ENCODE measurements at places on chromosomes 5 and 9.

- DNase-seq = no peak
These were observed 136.5 kb upstream of the ABCA1 start for GRCh38 chr9:105064248-105065097.

DNA sequence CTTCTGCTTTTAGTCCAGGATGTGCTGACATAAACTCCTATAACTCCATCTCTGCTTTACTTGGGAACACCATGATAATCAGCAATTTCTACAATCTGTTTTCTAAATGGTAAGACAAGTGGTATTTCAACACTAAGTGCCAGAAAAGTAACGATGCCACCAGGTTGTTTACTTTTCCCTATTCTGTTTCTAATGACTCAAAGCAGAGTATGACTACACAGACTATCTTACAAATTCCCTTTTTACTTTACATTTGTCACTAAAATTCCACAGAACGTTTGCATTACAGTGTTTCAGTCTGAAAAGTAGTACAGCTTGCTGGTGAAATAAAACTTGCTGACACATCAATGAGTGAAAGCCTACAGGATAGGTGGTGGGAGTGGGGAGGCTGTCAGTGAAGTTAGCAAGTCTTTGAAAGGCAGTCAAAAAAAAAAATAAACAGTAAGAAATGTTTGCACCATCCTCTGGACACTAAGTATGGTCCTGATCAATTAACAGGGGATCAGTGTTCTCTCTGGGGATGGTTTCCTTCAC lies 186.5 kb downstream of the LURAP1L start:
- DNase-seq = no peak

DNA sequence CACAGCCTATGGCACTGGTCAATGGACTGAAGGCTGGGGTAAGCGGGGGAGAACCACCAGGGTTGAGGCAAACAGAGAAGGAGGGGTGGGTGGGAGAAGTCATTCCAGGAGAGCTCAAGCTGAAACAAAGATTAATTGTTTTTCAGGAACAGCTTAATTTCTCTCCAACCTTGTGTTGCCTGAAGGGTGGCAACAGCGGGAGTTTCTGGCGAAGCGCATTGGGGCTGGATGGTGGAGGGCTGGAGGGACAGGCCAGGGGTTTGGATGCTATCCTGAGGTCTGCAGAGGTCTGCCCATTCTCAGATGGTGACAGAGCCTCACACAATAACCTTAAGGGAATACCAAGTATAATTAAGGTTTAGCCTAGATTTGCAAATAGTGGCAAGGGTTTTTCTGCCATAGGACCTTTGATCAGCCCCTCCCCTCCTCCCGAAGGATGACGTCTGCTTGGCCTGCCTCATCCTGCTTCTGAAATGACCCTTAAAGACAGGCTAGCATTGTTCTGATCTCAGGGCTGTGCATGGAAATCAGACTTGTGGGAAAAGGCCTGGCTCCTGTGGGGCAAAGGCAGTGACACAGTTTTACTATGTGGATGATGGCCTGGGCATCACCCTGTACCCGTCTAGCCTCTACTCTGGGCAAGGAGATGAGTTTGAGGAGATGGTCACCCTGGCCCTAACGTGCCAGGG lies 32.7 kb downstream of the PSD2 start:
- no peak for DNase-seq

DNA sequence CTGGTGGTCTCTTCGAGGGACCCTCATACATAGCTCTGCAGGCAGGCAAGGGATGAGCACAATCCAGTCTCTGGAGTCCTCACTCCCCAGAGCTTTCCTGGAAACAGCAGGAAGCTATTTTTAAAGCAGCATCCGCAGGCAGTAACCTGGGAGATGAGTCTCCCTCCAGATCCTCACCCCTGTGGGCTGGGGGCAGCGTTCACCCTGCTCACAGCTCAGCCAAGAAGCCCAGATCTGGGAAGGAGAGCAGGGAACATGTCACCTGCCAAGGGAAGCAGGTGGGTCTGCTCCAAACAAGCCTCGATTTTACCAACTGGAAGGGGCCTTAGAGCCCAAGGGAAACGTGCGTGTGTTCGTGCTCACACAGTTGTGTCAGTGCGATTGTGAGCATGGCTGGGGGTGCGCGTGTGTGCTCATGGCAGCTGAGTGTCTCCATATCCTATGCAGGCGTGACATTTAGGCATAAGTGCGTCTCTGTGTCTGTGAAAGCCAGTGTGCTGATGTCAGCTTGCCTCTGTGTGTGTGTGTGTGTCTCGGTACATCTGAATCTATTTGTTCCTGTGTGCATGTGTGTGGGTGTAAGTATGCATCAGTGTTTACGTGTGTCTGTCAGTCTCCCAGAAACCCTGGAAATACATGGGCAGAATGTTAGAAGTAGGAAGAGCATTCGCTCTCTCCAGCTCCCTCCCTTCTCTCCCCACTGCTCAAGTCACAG lies 40.6 kb upstream of the CPLX2 start:
- DNase-seq = no peak

DNA sequence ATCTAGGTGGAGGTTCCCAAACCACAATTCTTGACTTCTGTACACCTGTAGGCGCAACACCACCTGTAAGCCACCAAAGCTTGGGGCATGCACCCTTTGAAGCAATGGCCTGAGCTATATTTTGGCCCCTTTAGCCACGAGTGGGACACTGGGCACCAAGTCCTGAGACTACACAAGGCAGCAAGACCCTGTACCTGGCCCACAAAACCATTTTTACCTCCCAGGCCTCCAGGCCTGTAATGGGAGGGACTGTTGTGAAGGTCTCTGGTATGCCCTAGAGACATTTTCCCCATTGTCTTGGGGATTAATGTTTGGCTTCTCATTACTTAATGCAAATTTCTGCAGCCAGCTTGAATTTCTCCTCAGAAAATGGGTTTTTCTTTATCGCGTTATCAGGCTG lies 24.6 kb upstream of the FAM151B start:
- DNase-seq = no peak

GRCh38 chr5:123805300-123805699 lies 293.3 kb downstream of the CSNK1G3 start:
- no peak for DNase-seq

- no peak for DNase-seq
These were observed 28.4 kb upstream of the AOPEP start for GRCh38 chr9:94697972-94698581.

DNA sequence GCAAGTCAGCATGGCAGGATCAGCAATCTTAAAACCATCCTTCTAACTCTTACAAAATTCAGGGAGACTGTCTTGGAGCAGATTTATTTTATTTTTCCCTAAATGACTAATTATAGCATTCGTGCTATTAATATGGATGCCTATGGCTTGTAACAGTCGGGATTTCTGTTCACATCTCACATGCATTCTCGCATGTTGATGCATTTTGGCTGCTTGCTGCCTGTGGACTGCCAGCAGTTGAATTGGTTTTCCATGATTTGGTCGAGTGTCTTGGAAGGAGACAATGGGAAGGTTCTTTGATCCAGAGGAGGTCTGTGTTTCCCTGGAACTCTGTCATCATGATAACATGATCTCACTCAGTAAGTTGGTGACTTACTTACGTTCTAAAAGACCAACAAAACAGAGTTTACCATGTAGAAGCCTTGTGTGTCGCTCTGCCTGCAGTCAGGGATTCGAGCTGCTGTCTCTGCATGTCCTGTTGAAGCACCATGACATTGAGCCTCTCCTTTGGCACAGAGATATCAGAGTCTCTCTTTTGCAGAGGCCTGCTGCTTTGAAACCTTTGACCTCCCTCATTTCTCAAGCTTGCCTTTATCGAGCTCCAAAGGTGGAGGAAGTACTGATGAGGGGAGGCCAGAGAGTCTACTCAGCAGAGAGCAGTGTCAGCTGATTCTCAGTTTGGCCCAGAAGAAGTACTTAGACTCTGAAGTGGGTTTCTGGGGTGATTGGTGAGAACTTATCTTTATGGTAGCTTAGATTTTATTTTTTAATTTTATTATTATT lies 82.4 kb downstream of the ARHGAP26 start:
- DNase-seq = no peak

DNA sequence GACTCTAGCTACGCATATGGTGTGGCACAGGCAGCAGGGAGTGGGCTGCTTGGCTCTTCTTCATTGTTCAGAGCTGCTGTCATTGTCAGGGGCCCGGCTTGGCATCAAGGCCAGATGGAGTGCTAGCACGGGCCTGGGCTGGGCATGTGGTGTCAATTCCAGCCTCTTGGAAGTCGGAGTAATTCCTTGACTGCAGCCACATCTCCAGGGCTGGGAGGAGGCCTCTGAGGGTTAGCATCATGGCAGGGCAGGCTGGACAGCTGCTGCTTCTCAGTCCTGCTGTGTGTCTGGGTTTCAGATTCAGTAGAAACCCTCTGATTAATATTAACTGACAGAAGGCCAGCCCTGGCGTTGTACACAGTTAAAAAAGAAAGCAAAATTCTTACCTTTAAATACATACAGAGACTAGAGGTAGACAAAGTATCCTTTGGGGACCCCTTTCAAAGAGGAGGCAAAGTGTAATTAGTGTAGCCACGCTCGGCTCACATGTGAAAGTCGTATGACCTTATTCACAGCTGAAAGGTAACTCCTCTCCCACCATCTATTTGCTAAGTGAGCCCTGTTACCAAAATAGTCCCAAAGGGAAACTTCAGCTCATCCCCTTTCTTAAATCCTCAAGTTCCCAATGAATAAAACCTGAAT lies 126.4 kb downstream of the DOCK2 start:
- DNase-seq = no peak

- DNase-seq = no peak
These were observed 274.3 kb downstream of the ISL1 start for GRCh38 chr5:51657340-51658240.

DNA sequence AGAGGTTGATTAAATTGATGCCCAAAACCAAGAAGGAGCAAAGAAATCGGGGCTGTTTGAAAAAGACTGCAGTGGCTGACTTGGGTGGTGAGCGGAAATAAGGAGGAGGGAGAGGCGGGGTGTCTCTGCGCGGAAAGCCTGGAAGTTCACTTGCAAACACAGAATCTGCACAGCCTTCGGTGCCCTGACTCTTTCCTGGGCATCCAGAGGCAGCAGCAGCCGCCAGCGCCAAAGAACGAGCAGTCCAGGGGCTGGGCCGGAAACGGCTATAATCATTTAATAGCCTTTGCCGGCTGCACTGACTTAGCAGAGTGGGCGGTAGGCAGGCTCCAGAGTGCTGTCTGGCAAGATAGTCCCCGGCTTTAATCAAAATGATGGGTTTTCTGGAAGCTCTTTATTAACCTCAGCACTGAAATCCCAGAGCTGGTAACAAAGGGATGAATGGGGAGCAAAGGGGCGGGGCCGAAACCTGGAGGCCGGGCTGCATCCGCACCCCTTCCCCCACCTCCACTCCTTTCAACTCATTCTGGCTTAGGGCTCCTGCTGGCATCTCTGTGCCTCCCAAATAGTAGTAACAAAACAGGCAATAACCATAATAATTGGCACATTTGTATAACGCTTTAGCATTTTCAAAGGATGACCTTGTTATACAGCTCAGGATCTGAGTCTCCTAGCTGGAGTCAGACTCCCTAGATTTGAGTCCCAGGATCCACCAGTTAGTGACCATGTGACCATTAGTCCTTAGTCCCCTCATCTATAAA lies 35.7 kb downstream of the PCDHAC2 start:
- no peak for DNase-seq

DNA sequence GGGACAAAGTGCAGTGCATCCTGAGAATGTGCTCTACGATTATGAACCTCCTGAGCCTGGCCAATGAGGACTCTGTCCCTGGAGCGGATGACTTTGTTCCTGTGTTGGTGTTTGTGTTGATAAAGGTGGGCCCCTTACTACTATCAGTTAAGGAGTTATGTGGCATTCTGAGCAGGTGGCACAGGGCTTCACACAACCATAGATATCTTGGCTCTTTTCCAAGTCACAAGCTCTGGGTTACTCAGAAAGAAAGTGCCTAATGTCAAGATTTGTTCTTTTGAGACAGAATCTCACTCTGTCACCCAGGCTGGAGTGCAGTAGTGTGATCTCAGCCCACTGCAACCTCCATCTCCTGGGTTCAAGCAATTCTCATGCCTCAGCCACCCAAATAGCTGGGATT lies 99.0 kb downstream of the GAPVD1 start:
- DNase-seq = no peak

DNA sequence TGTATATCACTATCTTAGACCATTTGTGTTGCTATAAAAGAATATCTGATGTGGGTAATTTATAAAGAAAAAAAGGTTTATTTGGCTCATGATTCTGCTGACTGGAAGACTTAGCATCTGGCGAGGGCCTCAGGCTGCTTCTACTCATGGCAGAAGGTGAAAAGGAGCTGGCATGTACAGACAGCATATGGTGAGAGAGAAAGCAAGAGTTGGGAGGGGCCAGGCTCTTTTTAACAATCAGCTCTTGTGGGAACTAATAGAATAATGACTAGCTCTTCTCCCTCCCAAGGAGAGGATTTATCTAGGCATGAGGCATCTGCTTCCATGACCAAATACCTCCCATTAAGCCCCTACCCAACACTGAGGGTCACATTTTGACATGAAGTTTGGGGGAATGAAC lies 130.2 kb upstream of the SV2C start:
- no peak for DNase-seq

DNA sequence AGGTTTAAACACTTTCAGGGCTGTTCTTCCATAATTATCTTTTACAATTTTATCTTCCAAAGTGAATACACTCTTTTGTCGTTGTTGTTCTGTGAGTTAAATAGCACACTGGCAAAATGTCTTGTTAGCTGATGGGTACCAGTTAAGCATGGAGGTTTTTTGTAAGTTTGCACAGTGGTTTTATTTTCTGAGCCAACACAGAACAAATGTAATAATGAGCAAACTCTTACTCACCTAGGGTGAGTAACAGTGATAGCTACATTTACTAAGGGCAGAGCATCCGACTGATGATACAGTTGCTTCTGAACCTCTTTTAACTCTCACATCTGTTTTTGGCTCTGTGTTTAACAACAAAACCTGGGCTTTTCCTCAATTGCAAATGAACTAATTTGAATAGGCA lies 103.2 kb downstream of the CTNND2 start:
- no peak for DNase-seq

DNA sequence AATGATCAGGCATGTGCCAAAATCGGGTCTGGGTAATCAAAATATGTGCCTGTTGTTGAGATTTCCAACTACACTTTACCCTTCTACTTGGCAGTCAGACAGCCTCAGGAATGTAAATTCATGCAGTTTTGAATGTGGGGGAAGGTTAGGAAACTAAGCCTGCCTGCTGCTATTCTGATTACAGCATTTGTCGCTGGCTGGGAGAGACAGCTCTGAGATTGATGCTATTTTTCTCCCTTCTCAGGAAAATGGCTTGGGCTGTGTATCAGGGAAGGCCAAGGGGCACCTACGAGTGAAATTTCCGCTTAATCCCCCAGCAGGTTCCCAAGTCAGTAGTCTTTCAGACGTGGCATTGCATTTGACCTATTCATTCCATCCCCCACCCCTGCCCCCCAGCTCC lies 3.6 kb upstream of the RGS7BP start:
- no peak for DNase-seq
